ENCODE measurements at places on chromosomes 3 and 15. TPM values are rescaled to one million over a fixed set of nuclear protein-coding genes. Genes with fewer than 3 reads are reported as not detected.

GRCh38 chr3:52232279-52233107 lies 6.5 kb downstream of the TWF2 start:
- no peak for DNase-seq

Gene SGO1
- total RNA-seq, result 3.1 TPM

DNA sequence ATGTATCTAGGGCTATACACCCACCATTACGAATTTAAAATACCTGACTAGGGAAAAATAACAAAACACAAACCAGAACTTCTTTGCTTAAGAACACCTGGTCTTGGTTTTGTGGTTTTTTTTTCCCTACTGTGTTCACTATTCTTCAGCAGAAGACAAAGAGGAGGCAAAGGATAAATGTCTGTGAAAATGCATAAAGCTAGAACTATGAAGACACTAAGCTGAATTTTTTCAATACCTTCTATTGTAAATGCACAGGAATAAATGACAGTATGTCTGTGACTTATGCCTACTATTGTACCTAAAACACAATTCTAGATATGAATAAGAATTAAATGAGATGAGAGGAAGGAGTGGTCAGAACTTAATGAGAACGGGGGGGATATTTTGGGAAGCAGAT lies 86.9 kb downstream of the TBL1XR1 start:
- DNase-seq, result no peak

DNA sequence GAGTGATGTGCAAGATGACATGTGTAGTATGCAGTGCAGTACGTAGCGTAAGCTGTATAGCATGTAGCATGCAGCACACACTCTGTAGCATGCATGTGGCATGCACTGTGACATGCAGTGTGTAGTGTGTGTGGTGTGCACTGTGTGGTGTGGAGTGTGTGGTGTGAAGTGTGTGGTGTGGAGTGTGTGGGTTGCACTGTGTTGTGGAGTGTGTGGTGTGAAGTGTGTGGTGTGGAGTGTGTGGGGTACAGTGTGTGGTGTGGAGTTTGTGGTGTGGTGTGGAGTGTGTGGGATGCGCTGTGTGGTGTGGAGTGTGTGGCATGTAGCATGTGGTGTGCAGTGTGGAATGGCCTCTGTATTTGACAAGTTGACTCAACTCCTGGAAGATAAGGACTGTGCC lies 39.2 kb downstream of the ROPN1B start:
- DNase-seq, result no peak

DNA sequence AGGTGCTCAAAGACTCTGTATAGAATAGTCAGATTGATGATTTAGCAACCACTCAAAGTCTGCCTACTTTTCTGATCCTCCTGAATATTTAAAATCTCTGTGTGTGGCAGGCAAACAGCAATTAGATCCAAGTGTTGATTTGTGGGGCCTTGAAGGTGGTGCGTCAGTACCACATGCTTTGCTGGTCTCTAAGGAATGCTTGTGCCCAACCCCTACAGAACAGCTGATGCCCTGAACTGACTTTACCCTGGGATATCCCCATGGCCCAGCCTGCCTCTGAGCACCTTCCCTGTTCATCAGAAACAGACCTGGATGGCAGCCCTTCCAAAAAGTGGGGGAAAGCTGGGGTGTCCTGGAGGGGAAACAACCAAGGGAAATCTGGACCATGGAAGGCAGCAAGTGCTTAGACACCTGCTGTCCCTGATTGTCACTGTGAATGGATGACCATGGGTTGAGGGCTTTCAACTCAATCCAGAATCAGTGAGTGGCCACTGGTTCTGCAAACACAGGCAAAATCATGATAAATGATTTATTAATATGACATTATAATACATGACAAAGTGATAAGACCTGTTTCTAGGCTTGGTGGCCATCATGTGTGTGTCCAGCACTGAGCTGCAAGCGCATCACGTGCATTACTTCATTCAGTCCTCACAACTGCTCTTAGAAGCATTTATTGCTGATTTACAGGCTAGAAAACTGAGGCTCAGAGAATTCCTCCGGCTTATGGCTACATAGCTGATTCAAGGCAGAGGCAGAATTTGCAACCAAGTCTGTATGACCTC lies 76.1 kb upstream of the TPM1 start:
- DNase-seq, result no peak

GRCh38 chr15:25635191-25635590 lies 196.4 kb upstream of the UBE3A start:
- DNase-seq, result no peak

Gene ALDH1L1
- total RNA-seq, result not detected

DNA sequence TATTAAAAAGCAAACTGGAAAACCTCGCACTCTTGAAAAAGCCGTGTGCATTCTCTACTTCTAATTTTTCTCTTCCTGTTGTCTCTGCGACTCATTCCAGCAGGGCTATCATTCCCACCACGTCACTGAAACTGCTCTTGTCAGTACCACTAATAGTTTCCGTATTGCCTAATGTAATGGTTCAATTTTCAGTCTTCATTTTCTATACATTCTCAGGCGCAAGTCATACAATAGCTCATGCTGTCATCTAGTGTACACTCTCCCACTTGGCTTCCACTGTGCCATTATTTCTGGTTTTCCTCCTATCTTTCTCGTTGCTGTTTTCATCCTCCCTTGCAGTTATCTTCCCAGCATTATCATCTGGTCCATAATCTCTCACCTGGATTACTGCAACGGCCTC lies 160.2 kb downstream of the SPATA16 start:
- no peak for DNase-seq

Gene LSAMP
- total RNA-seq, result 0.98 TPM

- DNase-seq, result no peak
Measured at GRCh38 chr3:2944628-2945027, 165.5 kb downstream of the IL5RA start.

DNA sequence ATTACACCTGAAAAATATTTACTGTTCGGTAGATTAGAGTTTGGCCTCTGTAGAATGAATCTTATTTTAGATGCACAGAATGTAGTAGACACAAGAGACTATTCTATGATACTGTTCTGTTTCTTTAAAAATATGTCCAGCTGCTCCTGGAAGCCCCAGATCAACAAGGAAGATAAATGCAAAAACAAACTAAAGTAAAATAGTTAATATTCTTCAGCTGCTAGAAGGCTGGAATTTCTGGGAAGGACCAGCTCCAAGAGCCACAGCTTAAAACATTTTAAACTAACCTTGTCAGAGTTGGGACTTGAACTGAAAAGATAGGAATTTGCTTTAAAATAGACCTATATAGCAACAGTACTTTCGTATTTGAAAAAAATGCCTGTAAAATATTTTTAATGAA lies 277.9 kb downstream of the PTPRG start:
- DNase-seq, result no peak

Gene KIF9
- total RNA-seq, result 8.9 TPM

GRCh38 chr15:73366766-73367623 lies 1.8 kb downstream of the HCN4 start:
- DNase-seq, result no peak

DNA sequence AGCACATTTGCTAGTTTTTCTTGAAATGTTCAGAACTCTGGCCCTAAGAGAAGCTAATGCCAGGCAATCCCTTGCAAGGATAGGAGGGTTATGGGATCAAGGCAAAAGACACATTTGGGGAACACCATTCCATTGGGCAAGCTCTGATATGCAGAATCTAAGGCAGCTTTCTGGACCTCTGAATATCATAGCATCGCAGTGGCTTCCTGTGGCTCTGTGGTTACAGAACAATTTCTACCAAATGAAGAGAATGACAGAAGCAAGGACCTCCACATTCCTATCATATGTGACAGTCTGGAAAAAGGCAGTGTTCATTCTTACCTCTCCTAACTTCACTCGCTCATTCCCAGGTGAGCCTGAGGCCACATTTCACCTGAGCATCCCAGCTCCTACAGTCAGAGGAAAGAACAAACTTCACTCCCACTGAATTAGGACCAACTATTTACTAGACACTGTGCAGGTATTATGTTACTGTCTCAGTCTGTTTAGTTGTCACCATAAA lies 836.1 kb upstream of the CFAP20DC start:
- DNase-seq, result no peak

DNA sequence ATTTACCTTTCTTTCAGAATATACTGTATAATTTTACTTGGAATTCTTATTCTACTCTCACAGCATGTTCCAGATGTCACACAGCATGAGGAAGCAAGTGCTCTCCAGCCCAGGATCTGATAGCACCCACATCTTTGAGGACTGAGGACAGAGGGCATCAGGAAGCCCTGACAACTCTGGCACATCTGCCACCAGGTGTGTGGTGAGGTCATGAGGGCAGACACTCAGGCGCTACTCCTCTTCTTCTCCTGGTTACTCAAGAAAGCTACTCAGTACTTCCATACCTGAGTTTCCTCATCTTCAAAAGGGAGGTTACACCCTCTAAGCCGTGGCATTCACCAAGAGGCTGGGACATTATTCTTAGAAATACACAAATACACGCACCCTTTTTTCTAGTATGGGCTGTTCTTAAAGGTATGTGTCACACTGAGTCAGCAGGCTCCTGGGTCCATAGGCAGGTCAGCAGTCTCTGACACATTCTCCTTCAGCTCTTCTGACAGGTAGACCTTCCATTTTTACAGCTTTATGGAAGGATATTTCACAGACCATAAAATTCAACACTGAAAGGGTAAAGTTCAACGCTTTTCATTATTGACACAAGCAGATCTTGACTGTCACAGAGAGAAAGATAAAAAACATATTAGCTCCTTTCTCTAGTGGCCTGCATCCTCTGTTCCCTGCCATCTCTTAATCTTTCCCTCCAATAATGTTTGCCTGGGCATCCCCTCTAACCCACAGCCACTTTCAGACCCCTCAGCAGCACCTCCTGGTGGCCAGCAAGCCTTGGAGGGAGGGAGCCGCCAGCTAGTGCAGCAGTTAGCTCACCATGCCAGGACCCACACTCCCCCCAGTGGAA lies 103.2 kb upstream of the TJP1 start:
- DNase-seq, result no peak

Gene CLDN11
- total RNA-seq, result 7.3 TPM

GRCh38 chr15:75042730-75043508 lies 19.5 kb downstream of the PPCDC start:
- peak; percentile 99 for DNase-seq

Gene CA12
- 0.51 TPM for total RNA-seq

DNA sequence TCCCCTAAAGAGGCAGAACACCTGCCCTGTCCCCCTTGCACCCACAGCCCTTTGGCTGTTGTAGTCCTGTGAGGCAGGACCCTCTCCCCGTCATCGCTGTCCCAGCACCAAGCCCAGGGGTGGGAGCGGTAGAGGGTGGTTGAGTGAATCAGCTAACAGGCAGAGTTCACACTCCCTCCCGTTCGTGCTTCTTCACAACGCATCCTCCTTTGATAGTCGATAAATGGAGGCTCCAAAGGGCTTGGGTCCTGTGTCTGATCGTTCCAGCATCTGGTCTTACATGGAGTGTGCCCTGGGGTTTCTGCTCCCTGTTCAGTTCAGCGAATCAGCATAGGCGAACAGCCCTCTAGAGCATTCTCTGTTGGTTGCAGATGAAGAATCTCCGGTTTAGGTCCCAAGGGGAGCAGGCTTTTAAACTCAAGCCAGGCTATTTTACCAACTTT lies 820 bp upstream of the HMCES start:
- DNase-seq, result peak; percentile 79

DNA sequence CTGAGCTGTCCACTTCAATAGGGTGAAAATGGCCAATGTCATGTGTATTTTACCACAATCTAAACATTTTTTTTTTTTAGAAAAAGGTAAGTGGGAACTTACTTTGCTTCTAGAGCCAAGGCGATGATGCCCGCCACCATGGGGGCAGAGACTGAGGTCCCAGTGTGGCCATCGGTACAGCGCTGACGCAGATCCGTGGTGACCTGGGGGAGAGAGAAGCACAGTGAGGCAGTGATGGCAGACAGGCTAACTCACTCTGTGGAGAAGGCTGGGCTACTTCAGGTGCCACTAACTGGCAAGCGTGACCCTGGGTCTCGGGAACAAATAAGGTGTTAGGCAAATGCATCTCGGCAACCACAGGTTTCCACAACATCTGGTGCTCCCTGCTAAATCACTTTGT lies 94.3 kb upstream of the SNRPA1 start:
- peak; percentile 61 for DNase-seq

GRCh38 chr3:23076437-23076836 lies 126.7 kb upstream of the UBE2E2 start:
- DNase-seq, result no peak

Gene CTXN2
- not detected for total RNA-seq

Gene CAPN3
- total RNA-seq, result 24.2 TPM

GRCh38 chr3:158559504-158559903 lies 11.5 kb upstream of the MLF1 start:
- DNase-seq, result no peak

GRCh38 chr3:188133219-188133618 lies 20.7 kb upstream of the LPP start:
- DNase-seq, result no peak

Gene GADL1
- not detected for total RNA-seq

- no peak for DNase-seq
Measured at GRCh38 chr3:59517388-59517787, 467.6 kb upstream of the CFAP20DC start.

Gene FETUB
- not detected for total RNA-seq

GRCh38 chr3:66997560-66998112 lies 471 bp upstream of the KBTBD8 start:
- DNase-seq, result peak; percentile 99

- DNase-seq, result no peak
Measured at GRCh38 chr3:10744098-10744465, 71.9 kb upstream of the SLC6A11 start.

Gene C3orf49
- not detected for total RNA-seq

All from spleen (tissue), 13 donors.